NCI-H226 (cell line): ENCODE measurements at places on chromosomes 1 and 21.

- no peak for DNase-seq
Measured at GRCh38 chr21:32279377-32279680, 480 bp upstream of the MIS18A start.

DNA sequence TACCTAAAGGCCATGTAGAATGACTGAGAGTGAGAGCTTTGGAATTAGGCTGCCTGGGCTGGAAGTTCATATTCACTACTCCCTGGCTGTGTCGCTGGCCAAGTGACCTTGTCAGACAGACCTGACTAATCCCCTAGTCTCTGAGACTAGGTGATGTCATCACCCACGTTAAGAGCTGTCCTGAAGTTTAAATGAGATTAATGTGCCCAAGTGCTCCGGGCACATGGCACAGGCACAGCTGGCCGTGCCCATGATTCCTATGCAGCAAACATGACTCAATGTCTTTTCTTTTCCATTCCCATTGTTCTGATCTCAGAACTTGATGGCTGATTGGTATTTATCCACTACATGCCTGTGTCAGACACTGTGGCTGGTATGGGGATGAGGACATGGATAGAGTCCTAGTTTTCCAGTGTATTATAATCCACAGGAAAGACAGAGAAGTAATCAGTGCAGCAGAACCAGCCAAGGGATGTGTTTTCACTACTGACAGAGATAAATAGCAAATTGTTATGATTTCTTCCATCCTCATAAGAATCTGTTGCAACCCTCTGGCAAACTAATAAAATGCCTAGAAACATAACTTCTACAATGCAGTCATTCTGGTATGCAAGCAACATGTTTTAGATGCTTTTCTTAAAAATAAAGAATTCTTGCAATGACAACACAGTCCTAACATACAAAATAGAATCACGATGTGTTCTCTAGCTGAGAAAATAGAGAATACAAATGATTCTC, 180.9 kb downstream of the PCP4 start:
- DNase-seq = no peak

DNA sequence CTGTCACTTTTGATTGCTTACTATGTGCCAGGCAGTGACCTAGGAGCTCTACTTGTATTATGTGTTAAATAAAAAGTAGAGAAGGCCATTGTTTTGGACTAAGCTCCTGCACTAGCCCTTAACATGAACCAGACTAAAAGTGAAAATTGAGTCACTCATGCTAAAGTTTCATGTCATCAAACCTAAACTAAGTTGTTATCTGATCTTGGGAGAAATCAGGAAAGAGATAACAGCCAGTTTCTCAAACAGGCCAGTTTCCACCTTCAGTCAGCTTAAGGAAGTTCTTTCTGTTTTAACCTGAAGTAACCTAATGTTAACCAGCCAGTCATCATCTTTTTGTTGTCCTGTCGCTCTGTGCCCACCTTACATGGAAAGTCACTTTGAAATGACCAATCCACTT, 102.1 kb upstream of the MARK1 start:
- no peak for DNase-seq

DNA sequence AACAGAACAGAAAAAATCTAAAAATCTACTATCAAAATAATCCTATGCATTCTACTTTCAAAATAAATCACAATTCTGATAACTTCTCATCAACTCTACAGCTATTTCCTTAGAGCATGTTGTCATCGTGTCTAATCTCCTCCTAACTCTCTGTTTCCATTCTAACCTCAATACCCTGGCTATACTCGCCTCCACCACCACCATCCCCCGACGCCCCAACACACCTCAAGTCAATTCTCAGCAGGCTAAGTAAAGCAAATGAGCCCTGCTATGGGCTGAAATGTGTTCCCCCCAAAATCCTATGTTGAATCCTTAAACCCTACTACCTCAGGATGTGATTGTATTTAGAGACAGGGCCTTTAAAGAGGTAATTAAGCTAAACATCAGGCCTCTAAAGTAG, 34.6 kb downstream of the NRDC start:
- DNase-seq = no peak

GRCh38 chr21:44614161-44614631, 2.3 kb downstream of the KRTAP10-8 start:
- DNase-seq = no peak

DNA sequence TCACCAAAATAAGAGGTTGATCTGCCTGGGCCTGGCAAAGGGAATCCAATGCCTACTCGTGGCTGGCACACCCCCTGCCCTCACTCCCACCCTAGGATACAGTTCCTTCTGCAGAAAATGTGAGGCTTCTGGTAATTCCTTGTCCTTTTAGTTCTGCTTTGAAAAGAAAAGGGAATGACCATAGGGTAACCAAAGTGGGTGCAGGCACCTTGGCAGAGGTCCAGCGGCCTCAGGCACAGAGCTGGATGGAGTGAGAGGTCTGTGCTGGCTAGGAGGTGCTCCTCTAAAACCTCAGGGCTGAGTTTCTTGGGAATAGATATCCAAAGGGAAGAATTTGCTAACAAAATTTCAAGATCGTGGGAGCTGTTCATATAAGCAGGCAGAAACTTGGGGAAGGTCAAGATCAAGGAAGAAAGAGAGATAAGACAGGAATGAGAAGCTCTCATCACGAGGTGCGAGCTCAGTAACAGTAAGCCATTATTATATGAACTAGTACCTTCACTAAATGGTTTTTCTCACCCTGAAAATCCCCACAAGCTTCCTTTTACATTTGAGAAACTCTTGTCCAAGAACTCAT, 293.1 kb upstream of the LYPLAL1 start:
- DNase-seq = peak; percentile 64

GRCh38 chr1:24502709-24503058, at the start of gene RCAN3:
TSS of gene RCAN3 (plus strand) at chr1:24502836. CDS start at chr1:24514373, 11,537 bp downstream.
- DNase-seq = peak; percentile 85

DNA sequence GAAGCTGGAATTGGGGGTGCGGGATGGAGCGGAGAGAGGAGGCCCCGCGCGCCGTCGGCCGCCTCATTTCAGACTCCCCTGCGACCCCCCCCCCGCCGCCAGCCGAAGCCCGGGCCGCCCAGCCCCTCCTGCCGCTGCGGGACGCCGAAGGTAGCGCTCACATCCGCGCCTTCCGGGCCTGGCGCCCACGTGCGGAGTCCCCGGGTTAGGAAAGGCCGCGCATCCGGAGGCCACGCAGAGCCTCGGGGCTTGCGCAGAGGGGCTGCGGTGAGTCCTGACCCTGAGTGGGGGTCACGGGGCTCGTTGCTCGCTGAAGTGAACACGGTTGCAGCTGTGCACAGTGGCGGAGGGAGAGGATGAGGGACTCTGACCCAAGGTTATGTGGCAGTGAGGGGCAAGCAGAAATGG, 552 bp upstream of the ZNF496 start:
- peak; percentile 40 for DNase-seq

- DNase-seq = no peak
Measured at GRCh38 chr1:180571060-180571831, 12.5 kb downstream of the OVAAL start.

- no peak for DNase-seq
Measured at GRCh38 chr1:60108196-60108595, 34.6 kb upstream of the C1orf87 start.

- no peak for DNase-seq
Measured at GRCh38 chr1:116510361-116510760, 60.5 kb downstream of the CD58 start.

GRCh38 chr1:192615055-192615454, 20.9 kb upstream of the RGS13 start:
- no peak for DNase-seq

- no peak for DNase-seq
Measured at GRCh38 chr1:238962941-238963340, 423.4 kb upstream of the CHRM3 start.

DNA sequence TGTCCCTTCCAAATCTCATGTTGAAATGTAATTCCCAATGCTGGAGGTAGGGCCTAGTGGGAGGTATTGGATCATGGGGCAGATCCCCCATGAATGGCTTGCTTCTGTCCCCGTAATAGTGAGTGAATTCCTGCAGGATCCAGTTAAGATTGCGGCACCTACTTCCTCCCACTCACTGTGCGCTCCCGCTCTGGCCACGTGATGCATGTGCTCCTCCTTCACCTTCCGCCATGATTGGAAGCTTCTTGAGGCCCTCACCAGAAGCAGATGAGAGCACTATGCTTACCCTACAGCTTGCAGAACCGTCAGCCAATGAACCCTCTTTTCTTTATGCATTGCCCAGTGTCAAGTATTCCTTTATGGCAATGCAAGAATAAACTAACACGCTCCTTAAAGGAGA, 14.9 kb upstream of the RAB3GAP2 start:
- DNase-seq = no peak

DNA sequence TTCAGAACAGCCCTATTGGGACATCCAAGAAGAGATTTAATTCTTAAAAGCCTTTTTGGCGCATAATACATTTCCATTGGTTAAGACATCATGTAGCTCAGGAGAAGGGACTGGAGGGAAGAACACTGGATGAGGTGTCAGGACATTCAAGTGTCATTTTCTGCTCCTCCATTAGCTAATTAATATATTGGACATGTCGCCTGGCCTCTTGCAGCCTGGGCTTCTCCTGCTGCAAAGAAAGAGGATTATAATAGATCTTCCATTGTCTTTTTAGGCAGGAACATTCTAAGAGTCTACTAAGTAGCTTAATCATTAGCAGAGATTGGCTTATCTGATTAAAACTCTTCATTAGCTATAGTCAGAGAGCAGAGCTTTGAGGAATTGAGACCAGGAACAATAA, 151.7 kb upstream of the COA6 start:
- DNase-seq = no peak

DNA sequence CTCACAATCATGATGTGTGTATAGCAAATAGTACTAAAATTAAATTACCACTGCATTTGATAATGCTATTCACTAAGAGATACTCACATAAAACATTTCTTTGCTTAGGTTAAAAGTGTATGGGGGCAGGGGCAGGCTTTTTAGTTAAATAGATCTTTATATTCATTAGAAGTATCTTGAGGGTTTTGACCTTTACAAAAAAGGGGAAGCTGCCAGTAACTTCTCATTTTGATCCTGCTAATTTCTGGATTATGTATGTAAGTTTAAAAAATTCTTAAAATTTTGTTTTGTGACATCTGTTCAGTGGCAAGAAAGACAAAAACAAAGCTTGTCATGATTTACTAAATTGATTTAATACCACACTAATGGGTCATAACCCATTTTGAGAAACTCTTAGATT, 45.8 kb upstream of the S1PR1 start:
- DNase-seq = no peak

DNA sequence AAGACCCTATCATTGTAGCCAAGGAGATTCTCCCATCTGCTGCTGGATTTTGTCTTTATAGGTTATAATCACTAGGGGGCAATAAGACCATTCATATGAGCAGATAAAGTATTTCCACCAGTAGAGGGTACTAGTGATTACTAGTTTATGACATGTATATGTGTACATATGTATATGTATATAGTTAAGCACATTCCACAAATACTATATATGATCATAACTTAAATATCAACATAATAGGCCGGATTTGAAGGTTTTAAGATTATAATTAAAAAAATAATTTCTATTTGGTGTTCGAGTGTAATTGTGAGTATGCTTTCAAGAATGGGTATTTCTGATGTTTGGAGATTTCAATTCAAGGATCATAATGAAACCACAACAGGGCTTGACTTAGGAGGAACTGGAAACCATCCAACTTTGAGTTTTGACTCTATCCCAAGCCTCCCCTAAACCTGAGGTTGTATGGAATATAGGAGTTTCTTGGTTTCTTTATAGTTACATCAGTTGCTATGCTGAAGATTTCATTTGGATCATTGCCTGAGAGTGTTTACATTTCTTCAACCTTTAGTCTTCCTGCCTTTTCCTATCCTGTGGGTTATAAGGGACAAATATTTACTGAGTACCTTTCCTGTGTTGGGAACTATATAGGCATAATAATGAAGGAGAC, 16.9 kb downstream of the TCEANC2 start:
- peak; percentile 6 for DNase-seq

GRCh38 chr1:211912038-211912437, 81.5 kb upstream of the LPGAT1 start:
- no peak for DNase-seq

DNA sequence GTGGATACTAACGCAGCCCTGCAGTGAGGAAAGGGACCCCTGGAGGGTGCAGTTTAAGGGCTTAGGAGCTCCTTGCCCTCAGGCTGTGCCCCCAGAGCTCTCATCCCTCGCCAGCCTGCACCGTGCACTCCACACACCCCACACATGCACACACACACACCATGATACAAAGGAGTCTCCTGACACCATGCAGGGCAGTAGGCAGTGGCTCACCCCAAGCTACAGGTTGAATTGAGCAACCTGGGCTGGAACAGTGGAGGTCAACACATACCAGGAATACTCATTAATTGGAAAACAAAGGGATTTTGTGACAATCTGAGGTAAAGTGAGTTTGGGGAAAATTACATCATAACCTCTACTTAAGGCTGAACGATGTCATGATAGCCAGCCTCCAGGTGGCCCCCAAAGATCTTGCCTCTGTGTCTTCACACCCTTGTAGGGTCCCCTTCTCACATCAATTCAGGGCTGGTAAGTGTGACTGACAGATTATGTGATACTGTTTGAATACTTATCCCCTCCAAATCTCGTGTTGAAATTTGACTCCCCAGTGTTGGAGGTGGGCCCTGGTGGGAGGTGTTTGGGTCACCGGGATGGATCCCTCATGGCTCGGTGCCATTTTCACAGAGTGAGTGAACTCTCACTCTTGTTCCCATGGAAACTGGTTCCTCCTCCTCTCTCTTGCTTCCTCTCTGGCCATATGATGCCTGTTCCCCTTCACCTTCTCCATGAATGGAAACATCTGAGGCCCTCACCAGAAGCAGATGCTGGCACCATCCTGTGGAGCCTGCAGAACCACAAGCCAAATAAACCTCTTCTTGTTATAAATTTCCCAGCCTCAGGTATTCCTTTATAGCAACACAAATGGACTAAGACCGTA, 111.0 kb upstream of the RAB4A start:
- DNase-seq = no peak

GRCh38 chr1:204272505-204272904, 58.7 kb upstream of the GOLT1A start:
- no peak for DNase-seq

GRCh38 chr1:178477841-178478240, 18.9 kb downstream of the CLEC20A start:
- DNase-seq = no peak

GRCh38 chr1:64733581-64734286, 11.1 kb upstream of the RAVER2 start:
- no peak for DNase-seq

GRCh38 chr1:59498640-59499039, 201.7 kb downstream of the FGGY start:
- DNase-seq = peak; percentile 54

DNA sequence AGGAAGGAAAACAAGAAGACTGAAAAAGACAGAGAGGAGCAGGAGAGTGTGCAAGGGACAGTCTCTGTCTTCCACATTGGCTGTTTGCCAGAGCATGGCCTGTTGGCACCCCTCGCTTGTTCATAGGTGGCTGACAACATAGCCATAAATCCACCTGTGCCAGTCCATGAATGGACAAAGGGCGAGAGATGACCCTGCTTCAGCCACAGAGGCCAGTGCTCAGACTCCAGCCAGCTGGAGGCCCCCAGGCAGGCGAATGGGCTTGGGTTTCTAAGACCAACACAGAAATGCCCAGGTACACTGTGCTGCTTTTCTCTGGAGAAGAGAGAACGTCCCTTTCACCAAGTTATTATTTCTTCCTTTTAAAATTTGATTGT, 60.6 kb downstream of the RIPK4 start:
- DNase-seq = no peak
